Stimulated activated CD4-positive, alpha-beta T cell treated with anti-CD3 and anti-CD28 coated beads, Interleukin-4, amount 100 ng/mL, for 1 hour (primary cell): ENCODE measurements at places on chromosomes 6 and 20.

DNA sequence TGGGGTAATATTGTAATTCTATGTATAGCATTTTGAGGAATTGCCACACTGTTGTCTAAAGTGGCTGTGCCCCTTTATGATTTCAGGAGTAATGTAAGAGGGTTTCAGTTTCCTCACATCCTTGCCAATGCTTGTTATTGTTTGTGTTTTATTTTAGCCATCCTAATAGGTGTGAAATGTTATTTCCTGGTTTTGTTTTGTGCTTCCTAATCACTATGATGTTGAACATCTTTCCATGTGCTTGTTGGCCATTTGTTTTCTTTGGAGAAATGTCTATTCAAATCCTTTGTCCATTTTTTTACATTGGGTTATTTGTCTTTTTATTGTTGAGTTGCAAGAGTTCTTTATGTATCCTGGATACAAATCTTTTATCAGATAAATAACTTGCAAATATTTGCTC is 97.3 kb upstream of the MLIP start:
- no peak for DNase-seq

DNA sequence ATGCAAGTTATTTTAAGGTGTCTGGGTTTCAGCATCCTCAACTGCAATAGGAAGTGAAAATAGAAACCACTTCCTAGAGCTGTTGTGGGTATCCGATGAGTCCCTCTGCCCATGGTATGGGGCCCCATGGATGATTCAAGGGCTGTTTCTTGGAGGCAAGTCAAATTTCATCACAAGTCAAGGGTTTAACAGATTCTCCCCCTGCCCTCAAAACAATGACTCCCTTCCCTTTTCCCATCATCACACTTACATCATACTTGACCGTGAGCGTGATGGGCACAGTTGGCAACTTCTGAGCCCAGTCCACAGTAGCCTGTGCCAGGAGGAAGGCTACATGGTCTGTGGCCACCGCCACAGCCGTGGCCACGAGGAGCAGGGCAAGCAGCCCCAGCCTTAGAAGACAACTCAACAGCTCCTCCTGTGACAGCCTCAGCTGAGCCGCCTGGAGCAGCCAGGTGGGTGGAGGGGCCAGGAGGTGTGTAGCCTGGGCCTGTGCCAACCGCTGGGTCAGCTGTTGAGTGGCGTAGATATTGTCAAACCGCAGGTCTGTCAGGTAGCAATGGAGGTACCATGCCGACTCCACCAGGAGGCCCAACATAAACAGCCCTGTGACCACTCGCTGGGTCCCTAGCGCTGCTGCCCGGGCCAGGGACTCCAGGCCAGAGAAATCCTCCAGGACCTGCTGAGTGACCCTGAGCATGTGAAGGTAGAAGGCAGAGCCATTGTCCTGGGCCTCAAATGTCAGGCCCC is 5.2 kb downstream of the OCSTAMP start:
- DNase-seq: no peak

- no peak for DNase-seq
Measured at GRCh38 chr6:115540077-115540869, 520.4 kb downstream of the FRK start.

- no peak for DNase-seq
Measured at GRCh38 chr6:40645043-40645442, 57.9 kb upstream of the LRFN2 start.

DNA sequence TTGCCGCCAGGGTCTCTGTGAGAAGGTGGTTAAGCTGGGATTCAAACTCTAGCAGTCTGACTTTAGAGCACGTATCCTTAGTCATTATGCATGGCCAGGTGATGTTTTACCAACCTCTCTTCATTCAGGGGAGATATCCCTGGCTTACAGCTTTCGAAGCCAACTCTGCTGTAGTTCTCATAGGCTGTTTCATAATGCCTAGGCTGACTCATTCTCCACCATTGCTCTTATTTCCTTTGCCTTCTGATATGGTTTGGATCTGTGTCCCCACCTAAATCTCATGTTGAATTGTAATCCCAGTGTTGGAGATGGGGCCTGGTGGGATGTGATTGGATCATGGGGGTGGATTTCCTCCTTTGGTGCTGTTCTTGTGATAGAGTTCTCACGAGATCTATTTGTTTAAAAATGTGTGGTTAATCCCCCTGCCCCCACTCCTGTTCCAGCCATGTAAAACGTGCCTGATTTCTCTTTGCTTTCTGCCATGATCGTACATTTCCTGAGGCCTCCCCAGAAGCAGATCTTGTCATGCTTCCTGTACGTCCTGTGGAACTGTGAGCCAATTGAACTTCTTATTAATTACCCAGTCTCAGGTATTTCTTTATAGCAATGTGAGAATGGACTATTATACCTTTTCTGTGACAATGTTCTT is 94.6 kb upstream of the MAN1A1 start:
- DNase-seq: no peak

GRCh38 chr6:3314176-3314575 is 55.4 kb downstream of the PSMG4 start:
- DNase-seq: no peak

- DNase-seq: no peak
Measured at GRCh38 chr6:105069821-105070445, 109.9 kb downstream of the POPDC3 start.

- DNase-seq: no peak
Measured at GRCh38 chr6:67112120-67112519, 1405.1 kb upstream of the EYS start.

DNA sequence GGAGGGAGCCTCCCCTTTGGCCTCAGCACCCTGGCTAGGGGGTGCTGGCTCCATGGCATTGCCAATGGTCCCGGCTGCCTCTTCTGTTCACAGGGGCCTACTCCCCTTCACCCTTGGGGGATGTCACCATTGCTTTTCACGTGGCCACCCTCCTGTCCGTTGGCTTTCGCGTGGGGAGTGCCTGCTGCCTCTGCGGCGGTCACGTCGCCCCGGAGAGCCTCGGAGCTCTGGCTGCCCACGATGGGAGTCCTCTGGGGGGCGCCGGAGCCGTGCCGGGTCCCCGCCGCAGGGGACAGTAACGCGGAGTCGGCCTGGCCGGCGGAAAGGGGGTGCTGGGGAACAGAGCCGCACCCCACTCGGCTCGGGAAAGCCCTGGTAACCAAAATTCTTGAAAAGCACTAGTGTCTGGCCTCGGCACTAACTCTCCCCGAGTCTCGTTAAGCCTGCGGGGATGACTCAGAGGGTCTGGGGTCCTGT is 661 bp upstream of the HEBP2 start:
- DNase-seq: peak; percentile 35

DNA sequence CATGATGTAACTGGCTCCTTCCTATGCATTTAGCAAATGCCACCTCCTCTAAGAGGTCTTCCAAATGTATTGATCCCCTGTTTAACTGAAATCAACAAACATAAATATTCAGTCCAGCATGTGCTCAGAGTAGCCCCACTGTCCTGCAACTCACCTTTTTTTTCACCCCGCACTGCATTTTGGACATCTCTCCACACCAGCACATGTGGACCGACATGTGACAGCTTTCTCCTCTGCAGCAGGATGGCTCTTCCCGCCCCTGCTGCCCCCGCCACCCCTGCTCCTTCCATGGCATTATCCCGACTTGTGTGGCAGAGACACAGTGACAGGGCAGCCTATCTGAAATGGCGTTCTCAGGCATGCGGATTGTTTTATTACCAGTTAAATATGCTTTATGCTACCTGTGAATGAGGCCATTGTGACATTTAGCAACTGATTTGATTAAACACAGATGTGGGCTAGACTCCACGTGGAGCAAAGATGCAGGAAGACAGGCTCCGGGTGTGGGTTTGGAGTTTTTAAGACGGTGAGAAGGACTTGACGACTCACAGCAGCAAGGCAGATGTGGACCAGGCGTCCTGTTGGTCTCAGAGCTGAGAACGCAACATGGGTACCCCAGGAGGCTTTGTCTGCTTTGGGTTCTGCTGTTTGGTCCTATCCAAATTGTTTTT is 161.2 kb downstream of the EYA2 start:
- DNase-seq: no peak

GRCh38 chr6:37894585-37894984 is 75.1 kb downstream of the ZFAND3 start:
- no peak for DNase-seq

- no peak for DNase-seq
Measured at GRCh38 chr6:2986722-2987221, 12.9 kb upstream of the NQO2 start.

GRCh38 chr6:118905851-118906250 is 11.9 kb downstream of the ASF1A start:
- DNase-seq: no peak

GRCh38 chr6:106053484-106054205 is 32.5 kb upstream of the PRDM1 start:
- no peak for DNase-seq

DNA sequence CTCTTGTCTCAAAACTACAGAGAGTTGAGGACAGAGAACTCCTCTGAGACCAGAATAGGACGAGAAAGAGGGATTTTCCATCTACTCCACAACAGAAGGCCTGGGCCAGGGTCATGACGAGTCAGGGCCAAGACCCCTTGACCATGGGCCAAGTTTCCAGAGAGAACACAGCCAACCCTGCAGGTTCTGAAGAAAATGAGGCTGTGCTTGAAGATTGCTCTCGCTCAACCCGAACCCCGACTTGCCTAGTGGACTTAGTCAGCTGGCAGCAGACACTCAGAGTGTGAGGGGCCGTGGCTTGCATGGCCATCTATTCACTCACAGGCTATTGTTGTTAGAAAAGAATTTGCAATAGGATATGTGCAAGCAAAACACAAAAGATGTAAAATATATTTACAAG is 54.5 kb downstream of the TMEM242 start:
- no peak for DNase-seq

DNA sequence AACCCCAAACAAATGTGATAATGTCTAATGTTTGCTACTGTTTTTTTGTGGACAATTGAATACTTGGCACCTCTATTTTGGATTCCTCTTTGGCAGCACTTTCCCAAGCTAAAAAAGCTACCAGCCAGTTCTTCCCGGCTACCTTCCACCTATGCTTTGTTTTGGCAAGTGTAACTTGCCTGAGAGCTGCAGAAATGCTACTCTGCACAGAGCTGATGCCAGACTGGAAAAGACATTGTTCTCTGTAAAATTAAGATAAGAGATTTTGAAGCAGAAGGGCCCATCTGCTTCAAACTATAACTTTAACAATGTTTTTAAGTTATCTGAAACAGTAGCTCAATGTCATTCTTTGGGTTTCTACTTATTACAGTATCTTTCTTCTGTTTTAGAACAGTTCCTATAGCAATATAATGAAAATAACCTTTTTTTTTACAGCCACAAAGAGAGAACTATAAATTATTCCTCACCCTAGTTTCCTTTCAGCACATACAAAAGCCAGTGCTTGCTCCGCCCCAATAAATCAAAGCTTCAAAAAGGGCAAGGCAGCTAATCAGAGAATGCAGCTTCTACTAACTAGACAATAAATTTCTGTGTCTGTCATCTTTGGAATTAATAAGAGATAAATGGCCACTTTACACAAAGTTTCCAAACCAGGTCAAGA is 183.1 kb downstream of the UBE3D start:
- DNase-seq: no peak

DNA sequence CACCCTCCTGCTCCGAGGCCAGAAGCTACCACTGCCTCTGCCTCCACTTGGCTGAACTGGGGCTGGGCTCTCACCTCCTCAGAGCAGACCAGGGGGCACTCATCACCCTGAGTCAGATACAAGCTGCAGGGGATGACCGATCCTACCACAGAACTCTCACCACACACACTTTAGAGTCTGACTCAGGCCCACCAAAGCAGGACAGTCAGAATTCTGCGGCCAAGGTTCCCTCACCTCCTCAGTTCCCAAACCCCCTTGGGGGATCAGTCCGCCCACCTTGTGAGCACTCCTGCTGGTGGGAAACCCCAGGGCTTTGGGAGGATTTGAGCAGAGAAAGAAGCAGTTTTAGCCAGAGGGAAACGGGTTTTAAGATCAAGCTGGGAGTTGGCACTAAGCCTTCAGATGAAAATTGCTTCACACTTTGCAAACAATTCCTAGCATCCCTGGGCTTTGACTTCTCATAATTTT is 587.8 kb upstream of the JAG1 start:
- no peak for DNase-seq

DNA sequence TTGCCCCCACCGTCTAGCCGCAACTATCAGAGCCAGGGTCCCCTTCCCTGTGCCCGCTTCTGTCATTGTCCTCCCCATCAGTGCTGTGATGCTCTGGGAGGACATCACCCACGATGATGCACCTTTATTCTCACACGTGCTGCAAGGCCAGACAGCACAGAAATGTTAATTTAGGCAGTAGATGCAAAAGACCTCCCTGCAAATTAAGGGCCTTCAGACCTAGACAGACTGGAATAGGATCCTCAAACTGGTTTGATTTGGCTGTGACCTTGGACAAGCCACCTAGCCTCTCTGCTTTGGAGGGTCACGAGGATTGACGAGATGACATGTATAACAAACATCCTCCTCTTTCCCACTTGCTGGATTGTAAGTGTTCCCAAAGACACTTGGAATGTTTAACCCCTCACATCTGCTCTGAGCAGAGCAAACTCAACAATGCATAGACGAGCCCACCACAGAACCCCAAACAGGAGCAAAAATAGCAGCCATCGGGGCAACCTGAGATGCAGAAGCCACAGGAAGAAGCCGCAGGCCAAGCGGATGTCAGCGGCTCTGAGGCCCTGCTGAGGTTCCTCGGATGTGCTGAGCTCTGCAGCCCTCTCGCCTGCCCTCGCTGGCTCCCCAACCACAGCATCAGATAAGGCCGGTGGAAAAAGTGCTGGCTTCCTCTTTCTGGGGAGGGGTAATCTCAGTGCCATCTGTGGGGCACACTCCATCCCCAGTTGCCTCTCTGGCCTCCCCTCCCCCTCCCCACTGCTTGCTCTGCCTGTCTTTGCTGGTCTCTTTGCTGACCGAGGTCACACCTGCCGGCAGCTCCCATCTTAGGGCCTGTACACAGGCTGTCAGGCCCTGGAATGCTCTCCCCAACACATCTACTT is 35.3 kb downstream of the TOX2 start:
- DNase-seq: peak; percentile 53

- DNase-seq: no peak
Measured at GRCh38 chr20:53672484-53673129, 79.0 kb upstream of the ZNF217 start.

DNA sequence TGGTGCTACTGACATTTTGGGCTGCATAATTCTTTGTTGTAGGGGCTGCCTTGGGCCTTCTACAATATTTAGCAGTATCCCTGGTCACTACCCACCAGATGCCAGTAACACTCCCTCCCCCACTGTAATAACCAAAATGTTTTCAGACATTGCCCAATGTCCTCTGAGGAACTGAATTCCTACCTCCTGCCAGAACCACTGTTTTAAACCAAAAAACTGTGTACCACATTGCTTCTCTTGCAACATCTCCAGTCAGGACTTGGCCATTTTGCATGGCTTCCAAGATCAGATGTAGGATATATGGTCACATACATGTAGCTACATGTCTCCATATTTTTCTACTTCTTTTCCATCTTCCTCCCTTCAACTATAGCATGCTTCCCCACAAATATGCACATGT is 97.4 kb upstream of the IFNGR1 start:
- no peak for DNase-seq

GRCh38 chr6:130697995-130698535 is 129.1 kb upstream of the SMLR1 start:
- DNase-seq: peak; percentile 60
